Stimulated activated naive B cell treated with anti-CD40 and anti-IgM and Interleukin-4, amounts not matched to agents 10 μg/mL and 1 μg/mL and 100 μg/mL, for 72 hours (primary cell): ENCODE measurements at places on chromosomes 16 and 17.

- DNase-seq, result no peak
Observed at GRCh38 chr16:4385789-4386450, 14.3 kb downstream of the VASN start.

- no peak for DNase-seq
Observed at GRCh38 chr17:6000426-6000825, 69.8 kb upstream of the WSCD1 start.

DNA sequence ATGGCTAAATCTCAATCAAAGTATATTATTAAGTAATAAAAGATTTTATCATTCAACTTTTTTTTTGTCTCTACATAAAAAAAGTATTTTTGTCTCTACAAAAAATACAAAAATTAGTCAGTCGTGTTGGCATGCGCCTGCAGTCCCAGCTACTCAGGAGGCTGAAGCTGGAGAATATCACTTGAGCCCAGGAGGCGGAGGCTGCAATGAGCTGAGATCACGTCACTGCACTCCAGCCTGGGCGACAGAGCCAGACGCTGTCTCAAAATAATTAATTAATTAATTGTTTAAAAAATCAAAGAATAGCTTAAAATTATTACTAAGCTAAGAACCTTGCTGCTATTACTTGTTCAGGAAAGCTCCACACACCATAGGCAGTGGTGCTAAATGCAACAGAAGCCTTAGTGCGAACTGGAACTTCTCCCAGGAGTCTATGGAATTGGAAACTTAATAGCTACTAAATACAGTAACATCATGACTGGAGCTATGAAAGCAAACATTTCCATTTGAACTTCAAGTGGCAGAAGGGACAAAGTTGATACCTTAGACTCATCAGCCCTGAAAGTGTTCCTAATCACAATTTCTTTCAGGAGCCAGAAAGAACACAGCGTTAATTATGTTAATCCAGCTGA lies 22.6 kb downstream of the ADCY9 start:
- no peak for DNase-seq

DNA sequence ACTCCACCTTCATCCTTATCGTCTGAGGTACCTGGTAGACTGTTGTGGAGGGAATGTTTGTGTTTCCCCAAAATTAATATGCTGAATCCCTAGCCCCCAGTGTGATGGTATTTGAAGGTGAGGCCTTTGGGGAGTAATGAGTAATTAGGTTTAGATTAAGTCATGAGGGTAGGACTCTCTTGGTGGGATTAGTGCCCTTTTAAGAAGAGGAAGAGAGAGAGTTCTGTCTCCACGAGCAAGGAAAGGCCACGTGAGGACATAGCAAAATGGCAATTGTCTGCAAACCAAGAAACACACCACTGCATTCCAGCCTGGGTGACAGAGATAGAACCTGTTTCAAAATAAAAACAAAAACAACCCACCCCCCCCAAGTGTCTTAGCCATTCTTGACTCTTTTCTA lies 21.0 kb upstream of the DDX52 start:
- DNase-seq, result no peak

GRCh38 chr17:8611137-8611536 lies 19.4 kb downstream of the MYH10 start:
- no peak for DNase-seq

DNA sequence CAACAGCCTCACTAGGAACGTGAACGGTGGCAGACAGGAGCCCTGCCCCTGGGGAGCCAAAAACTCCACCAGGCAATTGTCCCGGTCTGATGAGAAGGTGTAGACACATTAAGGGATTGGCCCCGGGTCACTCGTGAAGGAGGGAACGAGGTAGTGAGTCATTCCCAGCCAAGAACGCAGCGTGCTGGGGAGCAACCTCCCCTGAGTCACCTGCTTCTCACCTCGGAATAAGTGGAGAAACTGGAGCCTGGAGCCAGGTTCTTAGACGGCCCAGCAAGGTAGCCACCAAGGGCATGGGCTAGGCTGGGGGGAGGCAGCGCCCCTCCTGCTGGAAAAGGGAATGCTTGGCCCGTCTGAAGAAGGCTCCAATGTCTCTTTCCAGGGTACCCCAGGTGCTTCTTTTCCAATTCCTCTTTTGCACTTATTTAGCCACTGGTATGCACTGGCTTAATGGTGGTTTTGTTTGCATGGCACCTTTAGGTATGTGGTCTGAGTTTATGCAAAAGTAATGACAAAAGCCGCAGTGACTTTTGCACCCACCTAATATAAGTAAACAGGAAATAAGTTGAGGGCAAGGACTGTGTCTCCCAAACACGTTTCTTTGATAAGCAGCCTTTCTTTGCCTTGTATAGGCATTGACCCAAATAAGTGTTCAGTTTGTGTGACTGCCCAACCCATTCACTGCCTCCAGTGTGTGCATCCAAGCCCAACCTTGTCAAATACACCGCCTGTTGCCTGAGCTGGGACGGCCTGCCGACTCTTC lies 1.8 kb upstream of the HELZ start:
- no peak for DNase-seq

DNA sequence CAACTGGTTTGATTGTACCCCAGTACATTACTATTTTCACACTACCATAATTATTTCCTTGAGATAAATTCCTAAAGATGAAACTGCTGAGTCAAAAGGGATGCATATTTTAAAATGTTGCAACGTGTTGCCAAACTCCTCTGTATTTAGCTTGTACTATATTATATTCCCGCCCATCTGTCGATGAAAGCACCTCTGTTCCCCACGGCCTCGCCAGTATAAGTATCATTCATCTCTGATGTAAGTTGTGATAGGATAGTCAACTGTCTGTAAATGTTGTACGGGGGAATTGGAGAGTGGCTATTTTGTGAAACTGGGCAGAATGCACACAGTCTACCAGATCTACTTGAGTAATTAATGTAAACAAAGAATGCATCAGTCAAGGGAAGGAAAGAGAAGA lies 47.7 kb upstream of the TNRC6A start:
- DNase-seq, result no peak

GRCh38 chr16:1378804-1379303 lies 27.1 kb downstream of the GNPTG start:
- peak; percentile 75 for DNase-seq

- DNase-seq, result no peak
Observed at GRCh38 chr17:63840591-63841349, 1.7 kb downstream of the SMARCD2 start.

DNA sequence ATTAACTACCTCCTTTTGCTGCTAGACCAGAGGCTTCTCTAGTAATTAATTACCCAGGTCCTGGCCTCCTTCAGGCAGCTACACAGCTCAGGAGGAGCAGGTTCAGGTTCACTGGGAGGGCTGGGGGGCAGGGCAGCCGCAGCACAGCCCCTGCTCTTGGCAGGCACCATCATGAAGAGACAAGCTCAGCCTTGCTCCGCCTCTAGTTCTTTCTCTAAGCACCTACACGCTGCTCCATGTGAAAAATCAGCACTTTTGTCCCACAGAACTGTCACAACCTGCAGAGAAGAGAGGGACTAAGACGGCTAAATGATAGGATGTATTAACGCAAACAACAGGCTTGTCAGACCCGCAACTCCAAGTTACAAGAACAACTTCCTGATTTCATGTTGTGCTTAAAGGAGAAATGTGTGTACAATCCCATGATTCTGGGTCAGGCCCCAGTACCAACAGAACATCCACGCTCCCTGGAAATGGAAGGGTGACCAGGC lies 53.4 kb downstream of the GRB2 start:
- DNase-seq, result no peak

DNA sequence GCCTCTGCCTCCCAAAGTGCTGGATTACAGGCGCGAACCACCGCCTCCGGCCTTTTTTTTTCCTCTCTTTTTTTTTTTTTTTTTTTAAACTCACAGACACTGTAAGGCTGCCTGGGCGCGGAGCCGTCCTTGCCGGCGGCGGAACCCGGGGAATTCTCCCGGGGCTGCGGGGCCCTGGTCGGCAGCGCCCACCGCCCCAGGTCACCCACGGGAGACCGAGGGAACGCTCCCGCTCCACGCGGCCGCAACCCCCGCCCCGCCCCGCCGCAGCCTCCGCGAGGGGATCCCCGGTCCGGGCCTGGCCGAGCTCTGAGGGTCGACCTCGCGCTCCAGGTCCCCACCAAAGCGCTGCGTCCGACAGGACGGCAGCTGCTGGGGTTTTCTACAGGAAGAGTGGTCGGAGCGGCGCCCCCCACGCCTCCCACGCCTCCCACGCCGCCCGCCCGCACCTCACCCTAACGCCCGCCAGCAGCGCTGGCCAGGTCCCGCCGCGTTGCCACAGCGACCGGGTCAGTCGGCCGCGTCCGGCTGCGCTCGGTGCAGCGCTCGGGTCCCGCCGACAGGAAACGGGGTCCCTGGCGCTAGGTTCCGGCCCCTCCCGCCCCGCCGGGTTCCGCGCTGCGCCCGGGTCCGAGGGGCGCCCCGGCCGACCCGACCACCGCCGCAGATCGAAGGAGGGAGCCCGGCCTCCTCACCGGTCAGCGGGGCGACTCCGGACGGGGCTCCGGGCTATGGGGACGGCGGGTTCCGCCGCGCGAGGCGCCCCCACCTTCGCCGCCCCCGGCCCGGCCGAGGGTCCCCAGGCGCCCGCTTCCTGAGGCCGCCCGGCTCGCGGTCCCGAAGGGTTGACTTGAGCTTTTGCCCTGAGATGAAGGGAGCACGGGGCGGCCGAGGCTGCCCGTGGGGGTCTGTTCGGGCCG lies at the start of gene CCDC57:
CCDC57 (minus strand) TSS at position 512 of the 920 bp plus-strand sequence. CDS start 10,898 bp downstream, outside the sequence.
- DNase-seq, result peak; percentile 76

DNA sequence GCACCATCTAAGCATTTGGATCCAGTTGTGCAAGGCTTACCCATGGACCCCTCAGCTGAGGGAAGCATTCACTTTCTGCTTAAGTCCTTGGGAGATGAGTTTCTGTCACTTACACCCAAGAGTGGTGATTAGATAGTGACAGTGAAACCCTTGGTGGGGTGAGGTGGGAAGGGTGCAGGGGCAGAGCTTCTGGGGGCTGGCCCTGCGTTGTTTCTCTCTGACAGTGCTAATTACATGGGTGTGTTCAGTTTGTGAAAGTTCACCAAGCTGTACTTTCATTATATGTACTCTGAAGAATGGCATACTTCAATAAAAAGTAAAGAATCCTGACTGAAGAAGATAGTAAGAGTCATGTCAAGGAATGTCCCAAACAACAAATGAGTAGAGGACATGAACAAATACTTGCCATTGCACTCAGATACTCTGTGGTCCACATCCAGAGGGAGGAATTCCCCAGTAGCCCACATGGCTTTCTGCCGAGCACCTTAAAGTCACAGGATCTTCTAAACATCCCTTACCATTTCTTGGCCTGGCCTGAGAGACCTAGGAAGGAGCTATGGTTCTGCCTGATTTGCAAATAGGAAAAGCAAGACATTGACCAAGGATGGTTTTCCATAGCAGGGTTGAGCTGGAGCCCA lies 8.4 kb downstream of the CHST6 start:
- no peak for DNase-seq

DNA sequence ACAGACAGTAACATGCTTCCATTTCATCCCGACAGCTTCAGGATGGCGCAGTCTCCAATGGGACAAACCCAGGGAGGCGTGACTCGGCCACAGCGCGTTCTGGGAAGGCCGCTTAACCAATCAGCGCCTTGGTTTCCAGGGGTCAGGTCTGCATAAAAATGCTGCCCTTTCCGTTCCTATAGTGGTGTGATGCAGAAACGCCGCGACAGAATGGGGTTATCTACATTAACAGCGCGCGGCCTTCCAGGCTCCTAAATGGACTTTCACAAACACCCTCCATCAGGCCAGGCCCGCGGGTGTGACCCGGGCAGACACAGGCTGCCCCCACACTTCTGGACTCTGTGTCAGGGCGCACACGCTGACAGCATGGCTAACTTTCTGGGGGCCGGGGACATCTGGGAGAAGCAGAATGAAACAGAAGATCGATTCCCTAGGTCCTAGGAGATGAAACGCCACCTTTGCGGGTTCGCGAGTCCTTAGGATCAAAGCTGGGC lies 792 bp downstream of the TMEM231 start:
- peak; percentile 44 for DNase-seq

DNA sequence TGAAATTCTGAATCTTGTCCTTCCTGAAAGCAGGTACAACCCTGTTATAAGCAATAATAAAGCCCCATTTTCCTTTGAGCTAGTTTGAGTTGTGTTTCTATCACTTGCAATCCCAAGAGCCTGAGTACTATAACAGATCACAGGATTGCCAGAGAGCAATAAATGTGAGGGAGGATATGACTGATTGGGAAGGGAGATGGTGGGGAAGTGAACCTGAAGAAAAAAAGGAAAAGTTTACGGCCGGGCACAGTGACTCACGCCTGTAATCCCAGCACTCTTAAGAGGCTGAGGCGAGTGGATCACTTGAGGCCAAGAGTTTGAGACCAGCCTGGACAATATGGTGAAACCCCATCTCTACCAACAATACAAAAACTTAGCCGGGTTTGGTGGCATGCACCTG lies 80.4 kb downstream of the COX10 start:
- no peak for DNase-seq

- no peak for DNase-seq
Observed at GRCh38 chr16:67451704-67452435, 20.9 kb downstream of the HSD11B2 start.

- DNase-seq, result no peak
Observed at GRCh38 chr17:50039058-50039457, 16.9 kb upstream of the ITGA3 start.

- DNase-seq, result peak; percentile 30
Observed at GRCh38 chr17:47315451-47316266, 8.1 kb upstream of the EFCAB13 start.

DNA sequence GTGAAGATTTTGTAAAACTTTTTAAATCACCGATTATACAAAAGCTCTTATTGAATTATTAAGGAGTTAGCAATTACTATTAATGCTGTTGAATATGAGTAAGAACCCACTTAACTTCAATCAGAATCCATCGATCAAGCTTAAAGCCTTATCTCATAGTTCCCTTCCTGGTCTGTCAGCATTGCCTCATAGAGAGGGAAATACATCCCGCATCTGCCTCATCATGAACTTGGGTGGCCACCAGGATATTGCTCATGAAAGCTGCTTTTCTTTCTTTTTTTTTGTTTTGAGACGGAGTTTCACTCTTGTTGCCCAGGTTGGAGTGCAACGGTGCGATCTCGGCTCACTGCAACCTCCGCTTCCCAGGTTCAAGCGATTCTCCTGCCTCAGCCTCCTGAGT lies 66.7 kb downstream of the PIGL start:
- no peak for DNase-seq

DNA sequence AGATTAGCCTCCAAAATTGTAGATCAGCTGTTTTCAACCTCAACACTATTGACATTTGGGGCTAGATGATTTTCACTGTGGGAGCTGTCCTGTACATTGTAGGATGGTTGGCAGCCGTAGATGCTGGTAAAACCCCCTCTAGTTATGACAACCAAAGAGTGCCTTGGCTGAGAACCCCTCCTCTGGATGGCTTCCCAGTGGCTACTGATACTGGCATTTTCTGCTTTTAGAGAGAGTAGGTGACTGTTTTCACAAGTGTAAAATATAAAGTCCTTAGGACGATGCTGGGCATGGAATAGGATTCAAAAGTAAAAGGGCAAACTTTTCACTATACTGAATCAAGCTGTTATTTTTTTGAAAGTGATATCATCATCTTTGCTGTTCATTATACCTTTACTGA lies 1048.8 kb upstream of the EEF2KMT start:
- no peak for DNase-seq
